ENCODE measurements at places on chromosomes 11 and 22.

- DNase-seq, result no peak
Observed at GRCh38 chr22:43157874-43158546, 6.7 kb downstream of the TSPO start.

DNA sequence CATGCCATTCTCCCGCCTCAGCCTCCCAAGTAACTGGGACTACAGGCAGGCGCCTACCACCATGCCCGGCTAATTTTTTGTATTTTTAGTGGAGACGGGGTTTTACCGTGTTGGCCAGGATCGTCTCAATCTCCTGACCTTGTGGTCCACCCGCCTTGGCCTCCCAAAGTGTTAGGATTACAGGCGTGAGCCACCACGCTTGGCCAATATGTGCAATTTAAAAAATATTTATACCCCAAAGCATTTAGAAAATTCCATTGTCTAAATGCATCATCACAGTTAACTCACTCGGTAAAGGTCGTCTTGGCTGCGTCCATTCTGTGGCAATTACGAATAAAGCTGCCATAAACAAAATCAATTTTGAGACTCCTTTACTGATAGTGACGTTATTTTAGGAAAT is 36.2 kb downstream of the EP300 start:
- DNase-seq, result no peak

DNA sequence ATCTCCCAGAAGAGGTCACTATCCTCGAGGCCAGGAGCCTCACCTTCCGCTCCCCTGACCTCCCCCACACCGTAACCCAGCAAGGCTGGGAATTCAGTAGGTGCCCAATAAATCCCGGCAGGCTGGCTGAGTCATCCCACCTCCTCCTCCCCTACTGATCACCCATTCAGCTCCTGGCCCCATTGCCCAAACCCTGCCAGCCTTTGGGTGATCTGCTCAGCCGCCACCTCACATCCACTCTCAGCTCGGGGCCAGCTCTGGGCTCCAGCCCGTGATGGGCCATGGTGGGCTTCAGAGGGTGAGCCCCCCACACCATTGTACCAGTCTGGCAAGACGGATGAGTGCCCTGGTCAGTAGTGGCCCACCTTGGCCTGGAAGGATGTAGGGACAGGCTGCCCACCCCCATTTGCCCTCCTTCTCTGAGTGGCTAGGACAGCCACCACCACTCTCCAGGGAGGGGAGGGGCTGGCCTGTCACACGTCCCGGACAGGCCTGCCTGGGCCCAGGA is 8.2 kb downstream of the TRPM5 start:
- no peak for DNase-seq

- DNase-seq, result no peak
Observed at GRCh38 chr11:68342459-68343158, 30.2 kb downstream of the LRP5 start.

GRCh38 chr11:37671321-37671720 is 1073.3 kb upstream of the RAG2 start:
- DNase-seq, result no peak

GRCh38 chr11:8296038-8296649 is 32.5 kb upstream of the LMO1 start:
- no peak for DNase-seq

DNA sequence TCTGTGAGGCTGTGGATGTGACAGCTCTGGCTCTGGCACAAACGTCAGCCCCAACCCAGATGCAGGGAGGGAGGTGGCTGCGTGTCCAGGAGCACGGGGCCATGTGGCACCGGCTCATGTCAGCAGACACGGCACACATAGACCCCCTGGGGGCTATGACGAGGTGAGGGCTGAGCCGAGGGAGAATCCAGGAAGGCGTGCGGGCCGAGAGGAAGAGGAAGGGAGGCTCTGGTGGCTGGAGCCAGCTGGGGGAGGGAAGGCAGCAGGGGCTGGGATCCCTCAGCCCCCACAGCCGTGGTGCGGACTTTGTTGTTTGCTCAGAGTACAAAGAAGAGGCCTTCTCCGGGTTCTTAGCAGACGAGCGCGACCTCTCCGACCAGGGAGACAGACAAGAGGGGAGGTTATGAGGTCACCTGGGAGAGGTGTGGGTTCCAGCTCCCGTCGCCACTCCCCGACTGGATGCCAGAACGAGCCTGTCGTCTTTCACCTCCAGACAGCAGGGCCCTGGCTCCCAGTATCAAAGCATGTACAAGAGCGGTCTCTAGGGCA is 46.1 kb downstream of the CDKN1C start:
- no peak for DNase-seq

- no peak for DNase-seq
Observed at GRCh38 chr11:117928446-117929141, 608 bp downstream of the TMPRSS13 start.

DNA sequence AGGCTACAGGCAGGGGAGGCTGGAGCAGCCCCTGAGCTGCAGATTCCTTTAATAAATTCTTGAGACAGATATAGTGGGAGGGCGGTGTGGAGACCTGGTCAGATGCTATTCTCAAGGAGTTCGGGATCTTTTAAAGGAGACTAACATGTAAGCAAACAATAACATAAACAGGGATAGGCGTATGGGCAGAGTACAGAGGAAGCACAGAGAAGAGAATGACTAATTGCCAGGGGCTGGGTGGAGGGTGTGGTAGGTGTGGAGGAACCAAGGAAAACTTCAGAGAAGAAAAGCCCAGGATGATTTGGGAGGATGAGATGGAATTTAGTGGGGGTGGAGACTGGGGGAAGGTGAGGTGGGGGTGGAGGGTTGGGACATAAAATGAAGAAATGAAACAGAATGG is 9.7 kb upstream of the HEPHL1 start:
- DNase-seq, result no peak

DNA sequence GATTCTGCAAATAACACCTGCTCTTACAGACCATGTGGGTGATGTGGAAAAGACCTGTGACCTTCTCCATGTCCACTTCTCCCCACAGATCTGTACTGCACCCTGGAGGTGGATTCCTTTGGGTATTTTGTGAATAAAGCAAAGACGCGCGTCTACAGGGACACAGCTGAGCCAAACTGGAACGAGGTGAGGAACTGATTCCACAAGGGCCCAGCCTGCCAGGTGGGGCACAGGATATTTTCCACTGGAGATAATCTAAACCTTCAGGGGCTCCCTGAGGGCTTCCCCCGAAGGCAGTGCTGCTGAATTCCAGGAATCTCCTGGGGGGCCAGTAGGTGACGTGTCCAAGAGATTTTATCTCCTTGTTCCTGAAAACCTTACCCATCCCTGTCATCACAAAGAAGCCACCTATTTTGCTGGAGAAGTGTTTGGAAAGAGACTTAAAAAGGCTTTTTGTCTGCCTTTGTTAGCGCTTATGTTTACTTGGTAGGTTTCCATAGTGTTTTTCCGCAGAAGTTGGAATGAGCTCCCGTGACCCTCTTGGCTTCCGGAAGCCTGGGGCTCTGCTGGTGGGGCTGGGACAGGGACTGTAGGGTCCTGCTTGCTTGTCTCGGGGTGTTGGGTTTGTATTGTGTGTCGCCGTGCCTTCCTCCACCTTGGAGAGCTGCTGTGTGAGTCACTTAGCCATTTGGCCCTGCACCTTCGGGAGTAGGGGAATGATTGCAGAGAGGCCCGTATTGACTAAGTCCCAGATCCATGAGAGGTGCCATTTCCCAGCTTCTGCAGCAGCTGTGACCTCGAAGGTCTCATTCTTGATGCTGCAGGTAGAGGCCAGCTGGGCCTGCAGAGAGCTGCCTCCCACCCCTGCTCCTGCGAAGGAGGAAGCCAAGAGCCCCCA is 112.4 kb downstream of the BCR start:
- DNase-seq, result no peak

DNA sequence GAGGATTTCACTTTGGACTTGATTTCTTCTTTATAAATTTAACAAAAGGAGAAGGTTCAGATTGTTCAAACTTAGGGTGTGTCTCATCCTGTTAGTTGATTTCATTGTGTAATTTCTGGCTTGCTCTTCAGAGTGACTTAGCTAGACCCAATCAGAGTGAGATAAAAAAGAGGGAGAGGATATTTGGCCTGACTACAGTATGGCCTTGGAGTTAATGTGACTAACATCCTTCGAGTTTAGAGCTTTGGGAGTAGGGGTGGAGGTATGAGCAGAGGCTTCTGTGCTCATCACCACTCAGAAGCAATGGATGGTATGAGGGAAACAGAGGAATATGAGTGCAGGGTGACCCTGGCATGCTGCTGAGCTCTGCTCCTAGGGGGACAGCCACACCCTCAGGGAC is 114.2 kb downstream of the ME3 start:
- DNase-seq, result no peak

DNA sequence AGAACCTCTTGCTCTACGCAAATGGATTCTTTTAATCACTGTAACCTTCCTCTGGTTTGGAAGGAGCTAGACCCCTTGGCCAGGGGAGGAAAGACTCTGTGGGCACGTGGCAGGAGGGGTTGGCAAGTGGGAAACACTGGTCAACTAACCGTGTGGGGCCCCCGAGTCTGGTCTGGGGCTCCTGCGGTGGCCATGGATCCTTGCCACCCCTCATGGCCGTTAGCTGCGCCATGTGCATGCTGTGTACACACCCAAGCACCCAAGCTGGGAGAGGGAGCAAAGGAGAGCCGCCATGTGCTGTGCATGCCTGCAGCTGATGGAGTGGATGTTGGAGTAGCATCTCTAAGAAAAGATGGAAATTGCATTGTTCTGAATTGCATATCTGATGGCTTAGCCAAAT is 730.6 kb downstream of the FAM181B start:
- no peak for DNase-seq

- DNase-seq, result no peak
Observed at GRCh38 chr11:57202281-57202680, 20.5 kb downstream of the LRRC55 start.

- DNase-seq, result no peak
Observed at GRCh38 chr22:48076008-48076407, 1313.6 kb downstream of the TBC1D22A start.

GRCh38 chr11:12692229-12693075 is 18.2 kb downstream of the TEAD1 start:
- DNase-seq, result peak; percentile 93

GRCh38 chr11:35893796-35894475 is 49.9 kb upstream of the LDLRAD3 start:
- peak; percentile 37 for DNase-seq

- DNase-seq, result no peak
Observed at GRCh38 chr11:118014022-118014421, 27.8 kb downstream of the IL10RA start.

DNA sequence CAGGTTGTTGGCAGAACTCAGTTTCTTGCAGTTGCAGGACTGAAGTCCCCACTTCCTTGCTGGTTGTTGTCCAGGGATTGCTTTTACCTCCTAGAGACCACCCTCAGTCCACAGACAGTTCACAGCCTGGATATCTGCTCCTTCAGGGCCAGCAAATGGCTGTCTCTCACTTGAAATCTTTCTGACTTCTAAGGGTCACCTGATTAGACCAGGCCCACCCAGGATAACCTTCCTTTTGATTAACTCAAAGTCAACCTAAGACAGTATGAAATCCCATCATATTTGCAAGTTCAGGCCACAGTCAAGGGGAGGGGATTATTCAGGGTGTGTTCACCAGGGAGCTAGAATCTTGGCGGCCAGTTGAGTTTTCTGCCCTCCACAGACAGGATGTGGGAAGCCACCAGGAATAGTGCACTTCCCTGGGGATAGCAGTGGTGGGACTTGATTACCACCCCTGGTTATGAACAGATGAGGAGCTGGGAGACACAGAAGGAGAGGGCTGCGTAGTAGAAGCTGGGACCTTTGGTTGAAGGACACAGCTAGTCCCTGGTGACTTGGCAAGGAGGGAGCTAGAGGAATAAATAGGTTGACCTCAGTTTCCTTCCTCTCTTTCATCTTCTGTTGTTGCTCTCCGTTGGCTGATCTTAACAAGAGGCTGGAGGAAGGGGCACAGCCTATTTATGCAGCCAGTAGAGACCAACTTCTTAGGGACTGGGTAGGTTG is 33.4 kb downstream of the MIAT start:
- DNase-seq, result no peak
